ENCODE measurements at places on chromosomes 6 and 20. TPM values are rescaled to one million over a fixed set of nuclear protein-coding genes. Genes with fewer than 3 reads are reported as not detected.

Gene HLA-DQA2
- total RNA-seq: not detected

Gene RIPOR2
- total RNA-seq: 82.2 TPM

Gene HLA-DMB
- total RNA-seq: not detected

Gene CST4
- total RNA-seq: not detected

Gene XKR7
- 284 TPM for total RNA-seq

Gene SKIC2
- total RNA-seq: 109 TPM

Gene SLC44A4
- total RNA-seq: not detected

Gene TMEM244
- not detected for total RNA-seq

Gene OPRL1
- total RNA-seq: 2.9 TPM

Gene EPPIN
- not detected for total RNA-seq

Gene CGA
- total RNA-seq: not detected

Gene C20orf202
- not detected for total RNA-seq

Gene PAX1
- total RNA-seq: not detected

Gene COX4I2
- total RNA-seq: not detected

Gene RAMACL
- 9.5 TPM for total RNA-seq

Gene POPDC3
- total RNA-seq: 10.9 TPM

Gene TNFAIP3
- total RNA-seq: 2.2 TPM

All from glutamatergic neuron (in vitro differentiated cells).